Naive thymus-derived CD4-positive, alpha-beta T cell (primary cell): ENCODE measurements at places on chromosomes 12 and 14. TPM values are rescaled to one million over a fixed set of nuclear protein-coding genes. Genes with fewer than 3 reads are reported as not detected.
A peak's percentile ranks its signal among the peaks of the same experiment; 100 is the strongest.

DNA sequence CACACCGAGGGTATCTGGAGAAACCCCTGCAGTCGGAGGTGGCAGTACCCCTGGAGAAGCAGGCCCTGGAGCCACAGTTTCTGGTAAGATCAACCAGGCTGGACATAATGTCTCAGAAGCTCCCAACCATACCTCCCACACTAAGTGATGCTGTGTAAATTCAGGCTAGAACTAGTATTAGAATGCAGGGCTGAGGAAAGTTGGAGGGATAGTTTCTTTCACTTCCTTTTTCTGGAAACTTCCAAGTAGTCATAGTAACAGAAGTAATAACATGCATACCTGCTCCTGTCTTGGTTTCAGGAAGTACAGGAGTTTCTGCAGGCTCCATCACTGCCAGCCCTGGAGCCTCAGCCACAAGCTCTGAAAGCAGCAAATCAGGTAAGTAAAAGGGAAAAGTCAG, 228.1 kb upstream of the CNTN1 start:
- H3K4me1 ChIP-seq: no peaks in the 10 kb centered on the region
- no peaks in the 10 kb centered on the region for H3K27me3 ChIP-seq
- no peaks in the 10 kb centered on the region for H3K36me3 ChIP-seq
- H3K4me3 ChIP-seq: no peak overlapping the region

DNA sequence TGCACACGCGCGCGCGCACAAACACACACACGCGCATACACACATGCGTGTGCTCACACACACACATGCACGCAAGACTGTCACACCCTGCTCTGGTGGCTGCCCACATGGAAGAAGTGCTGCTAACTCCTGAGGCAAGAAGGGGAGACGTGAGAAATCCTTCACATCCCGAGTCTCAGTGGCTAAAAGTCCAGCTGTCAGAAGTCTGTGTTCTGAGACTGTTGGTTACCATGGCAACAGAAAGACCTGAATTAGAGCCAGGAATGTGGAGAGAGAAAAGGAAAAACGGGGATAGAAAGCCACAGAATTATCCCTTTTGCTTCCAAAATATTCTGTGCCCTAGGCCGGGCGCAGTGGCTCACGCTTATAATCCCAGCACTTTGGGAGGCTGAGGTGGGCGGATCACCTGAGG, 71.2 kb downstream of the PPFIBP1 start:
- no peak overlapping the region for H3K4me3 ChIP-seq
- H3K27ac ChIP-seq: no peak overlapping the region
- no peaks in the 10 kb centered on the region for H3K4me1 ChIP-seq
- no peak for DNase-seq
- H3K27me3 ChIP-seq: no peaks in the 10 kb centered on the region

GRCh38 chr12:124744659-124745464, 118.8 kb downstream of the SCARB1 start:
- no peaks in the 10 kb centered on the region for H3K27me3 ChIP-seq
- H3K4me3 ChIP-seq: no peak overlapping the region
- H3K36me3 ChIP-seq: no peaks in the 10 kb centered on the region
- no peak overlapping the region for H3K27ac ChIP-seq
- H3K4me1 ChIP-seq: peaks cover 5% of the 10 kb centered on the region

GRCh38 chr12:16359512-16360491, 12.4 kb downstream of the MGST1 start:
- no peak for DNase-seq
- H3K36me3 ChIP-seq: no peaks in the 10 kb centered on the region
- no peaks in the 10 kb centered on the region for H3K4me1 ChIP-seq
- no peak overlapping the region for H3K4me3 ChIP-seq
- no peaks in the 10 kb centered on the region for H3K27me3 ChIP-seq
- no peak overlapping the region for H3K27ac ChIP-seq

- DNase-seq: no peak
- H3K36me3 ChIP-seq: no peaks in the 10 kb centered on the region
- no peak overlapping the region for H3K4me3 ChIP-seq
- H3K27ac ChIP-seq: no peak overlapping the region
These were observed 9.2 kb downstream of the KTN1 start for GRCh38 chr14:55589171-55589570.

DNA sequence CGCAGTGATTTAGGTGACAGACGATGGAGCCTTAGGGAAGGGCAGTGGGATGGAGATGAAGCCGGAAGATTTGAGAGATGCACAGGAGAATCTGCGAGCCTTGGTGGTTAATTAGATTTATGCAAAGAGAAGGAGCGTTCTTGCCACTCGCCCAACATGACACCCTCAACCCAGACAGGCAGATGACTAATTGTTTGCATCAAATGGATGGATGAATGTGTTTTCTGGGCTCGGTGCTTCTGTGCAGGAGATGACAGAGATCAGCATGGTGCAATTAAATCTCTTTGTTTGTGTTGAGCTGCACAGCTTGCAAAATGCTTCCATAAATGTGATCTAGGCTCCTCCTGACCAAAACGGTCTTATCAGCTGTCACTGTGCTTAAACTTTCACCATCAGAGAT, 202.3 kb upstream of the PRMT8 start:
- H3K27ac ChIP-seq: no peak overlapping the region
- no peak for DNase-seq
- no peaks in the 10 kb centered on the region for H3K4me1 ChIP-seq
- no peak overlapping the region for H3K4me3 ChIP-seq
- H3K27me3 ChIP-seq: no peaks in the 10 kb centered on the region

DNA sequence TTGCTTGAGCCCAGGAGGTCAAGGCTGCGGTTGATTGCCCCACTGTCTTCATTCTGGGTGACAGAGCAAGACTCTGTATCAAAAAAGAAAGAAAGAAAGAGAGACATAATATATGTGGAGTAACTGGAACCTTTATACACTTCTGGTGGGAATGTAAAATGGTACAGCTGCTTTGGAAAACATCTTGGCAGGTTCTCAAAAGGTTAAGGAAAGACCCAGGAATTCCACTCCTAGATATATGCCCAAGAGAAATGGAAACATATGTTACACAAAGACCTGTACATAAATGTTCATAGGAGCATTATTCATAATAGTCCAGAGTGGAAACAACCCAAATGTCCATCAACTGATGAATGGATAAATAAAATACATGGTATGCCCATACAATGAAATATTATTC, 7.2 kb downstream of the RBMS2 start:
- H3K36me3 ChIP-seq: no peaks in the 10 kb centered on the region
- no peaks in the 10 kb centered on the region for H3K4me1 ChIP-seq
- H3K27ac ChIP-seq: no peak overlapping the region
- no peak overlapping the region for H3K4me3 ChIP-seq
- H3K27me3 ChIP-seq: no peaks in the 10 kb centered on the region

- H3K36me3 ChIP-seq: no peaks in the 10 kb centered on the region
- DNase-seq: no peak
- peaks cover 3% of the 10 kb centered on the region for H3K4me1 ChIP-seq
- no peak overlapping the region for H3K4me3 ChIP-seq
- no peak overlapping the region for H3K27ac ChIP-seq
- no peaks in the 10 kb centered on the region for H3K27me3 ChIP-seq
These were observed 11.7 kb upstream of the FLVCR2 start for GRCh38 chr14:75566752-75567151.

DNA sequence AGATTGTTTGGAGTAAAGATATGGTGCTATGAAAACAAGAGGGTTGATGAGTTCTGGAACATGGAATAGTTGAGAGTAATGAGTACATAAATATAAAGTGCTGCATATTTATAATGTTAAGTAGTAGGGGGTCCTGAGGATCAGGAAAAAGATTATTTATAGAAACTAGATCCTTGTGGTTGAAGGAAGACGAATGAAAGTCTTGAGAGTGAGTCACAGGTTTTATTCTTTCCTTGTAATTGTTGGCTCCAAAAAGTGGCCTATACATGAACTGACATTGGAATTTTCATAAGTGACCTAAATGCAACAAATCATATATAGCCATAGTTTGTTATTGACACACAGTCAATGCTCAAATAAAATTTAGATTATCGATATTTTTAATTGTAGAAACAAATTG, 440.4 kb upstream of the PRICKLE1 start:
- no peaks in the 10 kb centered on the region for H3K27me3 ChIP-seq
- no peaks in the 10 kb centered on the region for H3K36me3 ChIP-seq
- no peaks in the 10 kb centered on the region for H3K4me1 ChIP-seq
- no peak overlapping the region for H3K4me3 ChIP-seq

GRCh38 chr12:107320033-107320928, 226.9 kb upstream of the CRY1 start:
- no peaks in the 10 kb centered on the region for H3K36me3 ChIP-seq
- peak overlapping the region; percentile 66 for H3K4me3 ChIP-seq
- H3K4me1 ChIP-seq: peaks cover 23% of the 10 kb centered on the region
- H3K27me3 ChIP-seq: no peaks in the 10 kb centered on the region

DNA sequence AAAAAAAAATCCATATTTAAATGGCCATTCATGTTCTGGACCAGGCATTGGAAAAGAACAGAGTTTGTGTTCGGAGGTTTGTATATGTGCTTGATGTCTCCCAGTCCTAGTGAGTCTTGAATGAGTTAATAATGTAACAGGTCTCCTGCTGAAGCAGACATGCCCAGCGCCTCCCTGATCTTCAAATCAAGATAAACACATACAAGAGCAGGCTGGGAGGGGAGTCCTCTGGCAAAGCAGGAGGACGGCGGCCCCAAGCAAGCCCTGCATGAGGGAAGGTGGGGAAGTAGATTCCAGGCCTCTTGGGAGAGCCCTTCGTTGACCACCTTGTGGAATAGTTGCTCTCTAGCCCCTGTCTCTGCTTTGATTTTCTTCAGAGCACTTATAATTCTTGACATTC, 156.3 kb downstream of the ZFP36L1 start:
- H3K27me3 ChIP-seq: no peaks in the 10 kb centered on the region
- H3K36me3 ChIP-seq: no peaks in the 10 kb centered on the region
- H3K4me1 ChIP-seq: no peaks in the 10 kb centered on the region
- no peak for DNase-seq
- H3K27ac ChIP-seq: no peak overlapping the region

DNA sequence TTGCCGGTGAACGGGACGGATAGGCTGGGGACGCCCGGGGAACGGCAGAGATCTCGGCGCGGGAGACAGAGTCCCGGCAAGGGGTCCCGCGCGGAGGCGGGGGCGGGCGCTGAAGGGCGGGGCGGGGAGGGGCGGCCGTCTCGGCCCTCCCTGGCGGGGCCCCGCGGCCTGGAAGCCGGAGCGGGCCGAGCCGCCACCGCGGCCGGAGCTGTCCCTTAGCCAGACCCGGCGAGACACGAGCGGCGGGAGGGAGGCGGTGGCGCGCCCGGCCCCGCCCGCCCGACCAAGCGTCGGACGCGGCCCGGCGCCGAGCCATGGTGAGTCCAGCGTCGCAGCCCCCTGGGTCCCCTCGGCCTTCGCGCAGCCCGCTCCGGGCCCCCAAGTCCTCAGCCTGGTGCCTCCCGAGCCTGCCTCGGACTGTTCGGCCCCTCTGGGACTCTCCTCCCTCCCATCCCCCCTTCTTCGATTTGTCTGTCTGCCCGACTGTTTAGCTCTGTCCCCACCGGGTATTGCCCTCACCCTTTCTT, at the start of gene ARHGEF40:
TSS of gene ARHGEF40 (plus strand) at position 222 of the 527 bp plus-strand sequence. CDS start at position 315, 93 bp downstream.
- peaks cover 20% of the 10 kb centered on the region for H3K27me3 ChIP-seq
- no peaks in the 10 kb centered on the region for H3K36me3 ChIP-seq
- H3K27ac ChIP-seq: no peak within 1 kb of the TSS

GRCh38 chr14:102394717-102395375, 32.1 kb downstream of the TECPR2 start:
- no peaks in the 10 kb centered on the region for H3K27me3 ChIP-seq
- no peak overlapping the region for H3K4me3 ChIP-seq
- DNase-seq: no peak
- H3K36me3 ChIP-seq: no peaks in the 10 kb centered on the region
- no peaks in the 10 kb centered on the region for H3K4me1 ChIP-seq

GRCh38 chr14:76257111-76257803, 105.5 kb downstream of the GPATCH2L start:
- no peak overlapping the region for H3K4me3 ChIP-seq
- no peaks in the 10 kb centered on the region for H3K4me1 ChIP-seq

DNA sequence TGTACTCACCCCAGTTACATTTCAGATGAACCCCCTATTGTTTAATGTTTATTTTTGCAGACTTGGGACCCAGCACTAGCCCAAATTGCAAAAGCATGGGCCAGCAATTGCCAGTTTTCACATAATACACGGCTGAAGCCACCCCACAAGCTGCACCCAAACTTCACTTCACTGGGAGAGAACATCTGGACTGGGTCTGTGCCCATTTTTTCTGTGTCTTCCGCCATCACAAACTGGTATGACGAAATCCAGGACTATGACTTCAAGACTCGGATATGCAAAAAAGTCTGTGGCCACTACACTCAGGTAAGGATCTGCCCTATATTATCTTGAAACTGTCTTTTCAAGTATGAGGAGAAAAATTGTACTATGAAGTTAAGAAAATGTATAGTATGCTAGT, 1.2 kb downstream of the GLIPR1 start:
- H3K27ac ChIP-seq: peak overlapping the region; percentile 73
- peak overlapping the region; percentile 82 for H3K4me3 ChIP-seq
- peaks cover 59% of the 10 kb centered on the region for H3K4me1 ChIP-seq
- no peaks in the 10 kb centered on the region for H3K27me3 ChIP-seq

DNA sequence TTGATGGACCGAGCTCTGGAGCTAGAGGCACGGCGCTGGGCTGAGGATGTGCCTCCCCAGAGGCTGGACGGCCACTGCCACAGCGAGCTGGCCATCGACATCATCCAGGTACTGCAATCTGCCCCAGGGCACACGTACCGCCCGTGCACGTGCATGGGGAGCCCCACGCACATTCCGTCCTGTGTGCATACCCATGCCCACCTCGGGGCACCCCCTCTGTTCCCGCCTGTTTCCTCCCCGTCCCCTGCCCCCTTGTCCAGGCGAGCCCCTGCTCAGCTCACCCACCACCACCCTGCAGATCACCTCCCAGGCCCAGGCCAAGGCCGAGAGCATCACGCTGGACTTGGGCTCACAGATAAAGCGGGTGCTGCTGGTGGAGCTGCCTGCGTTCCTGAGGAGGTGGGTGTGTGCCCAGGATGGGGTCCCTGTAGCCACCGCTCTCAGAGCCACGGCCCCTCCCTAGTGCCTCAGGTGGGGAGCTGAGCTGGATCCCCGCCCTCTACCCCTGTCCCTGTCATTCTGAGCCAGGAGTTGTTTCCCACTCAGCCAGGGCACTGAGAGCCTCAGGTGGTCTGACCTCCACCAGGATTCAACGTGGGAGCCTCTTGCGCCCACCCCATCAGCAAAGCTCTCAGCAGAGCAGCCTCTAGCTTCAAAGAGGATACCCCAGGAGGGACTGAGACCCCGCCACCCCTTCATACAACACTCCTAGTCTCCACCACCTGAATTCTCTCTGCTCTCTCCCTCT, 6.9 kb downstream of the TNFAIP2 start:
- no peak overlapping the region for H3K27ac ChIP-seq
- H3K36me3 ChIP-seq: no peaks in the 10 kb centered on the region
- DNase-seq: no peak

- no peaks in the 10 kb centered on the region for H3K36me3 ChIP-seq
- peak overlapping the region; percentile 91 for H3K4me3 ChIP-seq
- DNase-seq: no peak
- H3K4me1 ChIP-seq: peaks cover 19% of the 10 kb centered on the region
- H3K27ac ChIP-seq: peak overlapping the region; percentile 100
These were observed 777 bp downstream of the ZFP36L1 start for GRCh38 chr14:68791902-68792677.

The SOAT2 gene
- 0.35 TPM for total RNA-seq

The IL26 gene
- total RNA-seq: 3.1 and 4.5 TPM in 2 replicates

The RNASE7 gene
- not detected in 2 replicates for total RNA-seq

The CLECL1 gene
- total RNA-seq: not detected

The KRT73 gene
- 26.7 TPM for total RNA-seq

The BDKRB2 gene
- not detected for total RNA-seq

The GARIN6 gene
- not detected for total RNA-seq

The RERG gene
- 0.35 TPM for total RNA-seq

The PROX2 gene
- not detected for total RNA-seq
